ENCODE measurements at places on chromosomes 7 and 10.
A peak's percentile ranks its signal among the peaks of the same experiment; 100 is the strongest.

DNA sequence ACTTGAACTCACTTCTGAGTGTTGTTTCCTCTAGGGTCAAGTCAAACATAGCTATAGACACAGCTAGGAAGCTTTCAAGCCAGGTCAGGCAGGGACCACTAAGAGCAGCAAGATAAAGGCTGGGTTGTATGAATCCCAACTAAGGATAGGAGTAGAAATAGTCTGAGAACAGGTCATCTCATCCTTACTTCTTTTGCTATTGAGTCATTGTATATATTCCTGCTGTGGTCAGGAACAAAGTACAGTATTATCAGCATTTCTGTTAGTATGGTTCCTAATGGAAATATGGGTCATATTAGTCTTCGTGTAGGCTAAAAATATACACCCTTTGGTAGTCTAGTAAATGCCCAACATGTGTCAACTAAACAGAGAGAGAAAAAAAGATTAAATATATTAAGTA is 145.3 kb downstream of the BTAF1 start:
- no peak for DNase-seq

DNA sequence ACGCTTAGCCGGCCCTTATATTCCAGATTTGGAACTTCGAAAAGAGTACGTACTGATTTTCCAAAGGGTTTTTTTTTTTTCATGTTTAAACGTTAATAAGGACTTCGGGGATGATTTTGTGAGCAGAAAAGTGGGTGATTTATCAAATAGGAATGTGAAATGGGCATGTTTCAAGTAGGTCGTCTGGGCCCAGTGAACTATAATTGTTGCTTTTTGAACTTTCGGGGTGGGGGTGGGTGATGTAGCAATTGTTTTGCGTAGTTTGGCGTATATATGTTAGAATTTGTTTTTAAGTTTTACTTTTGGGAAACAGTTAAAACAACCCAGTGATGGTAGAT is 299 bp upstream of the PBLD start:
- DNase-seq = no peak

- DNase-seq = no peak
These were observed 220.3 kb upstream of the HPS1 start for GRCh38 chr10:98667081-98667480.

DNA sequence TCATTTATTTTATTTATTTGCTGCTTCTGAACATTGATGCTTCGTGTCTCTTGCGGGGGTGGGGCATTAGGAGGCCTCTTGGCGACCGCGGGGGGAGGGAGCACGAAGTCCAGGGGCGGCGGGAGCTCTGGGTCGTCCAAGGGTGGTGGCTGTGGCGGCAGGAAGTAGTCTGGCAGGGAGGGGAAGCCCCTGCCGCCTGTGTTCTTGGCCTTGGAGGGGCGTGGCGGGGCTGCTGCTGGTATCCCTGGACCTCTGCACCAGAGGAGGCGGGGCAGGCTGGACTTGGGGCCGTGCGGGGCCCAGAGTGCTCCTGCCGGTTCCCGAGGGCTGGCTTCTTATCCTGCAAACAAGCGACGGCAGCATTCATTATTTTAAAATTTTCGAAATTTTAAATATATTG is 70.5 kb upstream of the ABI1 start:
- DNase-seq = peak; percentile 83

- DNase-seq = no peak
These were observed 28.8 kb downstream of the VIPR2 start for GRCh38 chr7:159115601-159116501.

Data from GM23338 (cell line).